Right kidney (tissue), 9 donors: ENCODE measurements at places on chromosomes 1 and 21.

DNA sequence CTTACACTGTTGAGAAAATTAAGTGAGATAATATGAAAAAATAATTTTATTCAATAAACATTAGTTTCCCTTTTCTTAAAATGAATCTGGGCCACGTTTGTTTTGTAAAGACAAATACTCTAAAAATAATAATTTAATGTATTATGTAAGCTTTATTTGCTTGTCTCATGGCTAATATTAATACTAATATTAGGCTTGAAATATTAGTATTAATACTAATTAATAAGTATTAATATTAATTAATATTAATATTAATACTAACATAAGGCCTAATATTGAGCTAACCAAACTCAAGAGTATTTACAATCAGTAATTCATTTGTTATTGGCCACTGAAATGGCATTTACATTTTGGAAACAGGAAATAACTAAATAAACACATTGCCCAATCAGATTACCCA is 280.1 kb upstream of the ESRRG start:
- DNase-seq: no peak

- no peak for DNase-seq
These were observed 6.4 kb upstream of the TSNAX start for GRCh38 chr1:231522038-231522437.

- peak; percentile 63 for DNase-seq
These were observed 9.7 kb upstream of the GPR61 start for GRCh38 chr1:109529881-109530456.

DNA sequence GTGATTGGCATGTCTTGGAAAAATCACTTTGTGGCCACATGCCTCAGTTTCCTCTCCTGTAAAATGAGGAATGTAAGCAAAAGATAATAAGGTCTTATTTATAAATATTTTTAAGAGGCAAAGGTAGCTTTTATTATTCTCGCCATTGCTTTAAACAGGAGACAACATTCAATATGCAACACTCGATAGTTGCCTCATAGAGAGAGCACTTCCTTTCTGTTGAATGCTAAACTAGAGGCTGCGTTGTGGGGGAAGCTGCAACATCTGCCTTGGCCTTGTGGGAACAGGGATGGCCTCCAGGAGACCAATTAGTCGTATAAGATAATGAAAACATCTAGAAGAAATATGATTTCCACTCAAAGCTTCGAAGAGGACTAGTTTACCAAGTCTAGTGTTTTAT is 3.5 kb downstream of the OSCP1 start:
- DNase-seq: no peak

- no peak for DNase-seq
These were observed 25.5 kb downstream of the TNFRSF8 start for GRCh38 chr1:12088607-12089006.

- no peak for DNase-seq
These were observed 45.2 kb downstream of the CHD5 start for GRCh38 chr1:6134741-6135510.

DNA sequence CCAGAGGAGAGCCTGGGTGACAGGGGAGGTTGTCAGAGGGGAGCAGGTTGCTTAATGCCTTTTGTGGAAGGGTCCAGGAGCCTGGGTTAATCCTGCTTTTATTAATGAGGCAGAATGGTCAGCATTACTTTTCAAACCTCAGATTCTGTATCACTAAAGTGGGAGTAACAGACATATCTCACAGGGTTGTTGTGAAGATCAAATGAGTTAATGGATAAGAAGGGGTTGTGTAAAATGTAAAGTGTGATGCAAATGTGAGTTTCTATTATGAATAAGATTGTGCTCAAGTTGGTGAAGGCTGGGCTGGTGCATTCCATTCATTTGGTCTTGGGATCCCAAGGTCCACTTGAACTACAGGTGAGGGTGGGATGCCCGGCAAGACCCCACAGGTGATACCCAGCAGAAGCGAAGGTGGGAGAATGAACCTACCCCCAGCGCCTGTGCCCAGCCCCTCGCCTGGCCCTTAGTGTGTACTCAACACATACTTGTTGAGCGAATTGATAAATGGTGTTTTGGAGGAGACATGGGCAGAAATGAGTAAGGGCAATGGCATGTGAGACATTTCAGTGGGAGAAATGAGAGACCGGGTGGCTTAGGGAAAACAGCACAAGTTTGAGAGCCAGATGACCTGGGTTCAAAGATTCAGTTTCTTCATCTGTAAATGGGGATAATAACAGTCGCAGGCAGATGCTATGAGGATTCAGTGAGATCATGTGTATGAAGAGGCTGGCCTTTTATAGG is 6.2 kb downstream of the SLC26A9 start:
- DNase-seq: no peak

DNA sequence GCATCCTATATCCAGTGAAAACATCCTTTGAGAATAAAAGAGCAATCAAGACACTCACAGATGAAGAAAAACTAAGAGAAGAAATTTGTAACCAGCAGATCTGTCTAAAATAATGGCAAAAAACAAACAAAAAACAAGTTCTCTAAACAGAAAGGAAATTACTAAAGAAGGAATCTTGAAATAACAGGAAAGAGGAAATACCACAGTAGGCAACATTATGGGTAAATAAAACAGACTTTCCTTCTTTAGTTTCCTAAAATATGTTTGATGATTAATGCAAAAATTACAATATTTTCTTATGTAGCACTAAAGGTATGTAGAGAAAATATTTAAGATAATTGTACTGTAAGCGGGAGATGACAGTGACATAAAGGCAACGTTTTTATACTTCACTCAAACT is 23.5 kb downstream of the SLC19A1 start:
- DNase-seq: no peak

- DNase-seq: no peak
These were observed 841.8 kb upstream of the ADGRL4 start for GRCh38 chr1:79848316-79848715.

- DNase-seq: no peak
These were observed 34.6 kb upstream of the DOCK7 start for GRCh38 chr1:62722796-62723195.

GRCh38 chr1:177964336-177964735 is 5.5 kb downstream of the SEC16B start:
- DNase-seq: no peak

DNA sequence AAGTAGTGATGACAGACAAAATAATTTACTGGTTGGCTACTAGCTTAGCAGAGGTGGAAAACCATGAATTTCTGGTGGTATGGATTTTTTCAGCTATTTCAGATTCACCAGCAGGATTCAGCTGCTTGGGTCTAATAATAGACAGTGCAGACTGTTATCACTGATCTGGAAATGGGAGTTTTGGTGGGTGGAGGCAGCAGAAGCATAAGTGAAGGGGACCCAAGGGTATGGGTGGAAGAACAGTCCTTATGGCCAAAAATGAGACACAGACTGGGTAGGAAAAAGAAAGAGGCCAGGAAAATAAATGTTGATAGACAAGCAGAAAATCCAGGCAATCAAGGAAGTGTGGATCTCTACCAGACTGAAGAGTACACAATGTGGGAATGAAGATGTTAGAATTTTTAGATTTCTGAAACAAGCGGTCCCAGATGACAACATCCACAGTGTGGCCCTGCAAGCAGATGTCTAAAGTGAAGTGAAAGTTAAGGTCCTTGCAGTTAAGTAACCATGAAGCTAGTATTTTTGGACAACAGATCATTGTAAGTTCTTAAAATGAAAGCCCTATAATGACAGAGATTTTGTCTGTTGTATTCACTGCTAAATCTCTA is 24.7 kb downstream of the LYST start:
- no peak for DNase-seq

DNA sequence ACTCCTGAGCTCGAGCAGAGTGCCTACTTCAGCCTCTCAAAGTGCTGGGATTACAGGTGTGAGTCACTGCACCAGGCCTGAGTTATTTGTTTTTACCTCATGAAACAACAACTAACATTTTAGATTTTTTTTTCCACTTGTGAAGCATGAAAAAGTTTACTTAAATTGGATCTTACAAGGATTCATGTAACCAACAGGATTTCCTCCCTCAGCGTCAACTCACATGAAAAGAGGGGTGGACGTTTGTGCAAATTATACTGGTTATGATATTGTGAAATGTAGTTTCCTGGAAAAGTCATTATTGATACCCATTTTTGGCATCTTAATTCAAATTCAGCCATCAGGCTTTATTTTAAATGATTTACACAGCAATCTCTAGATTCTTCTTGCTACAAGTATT is 6.5 kb downstream of the CNST start:
- DNase-seq: no peak

GRCh38 chr1:14522077-14522925 is 76.2 kb upstream of the KAZN start:
- DNase-seq: no peak

GRCh38 chr1:111735858-111736544 is 3.2 kb downstream of the INKA2 start:
- peak; percentile 37 for DNase-seq

- no peak for DNase-seq
These were observed 90.9 kb downstream of the SLC30A10 start for GRCh38 chr1:219837274-219837993.

DNA sequence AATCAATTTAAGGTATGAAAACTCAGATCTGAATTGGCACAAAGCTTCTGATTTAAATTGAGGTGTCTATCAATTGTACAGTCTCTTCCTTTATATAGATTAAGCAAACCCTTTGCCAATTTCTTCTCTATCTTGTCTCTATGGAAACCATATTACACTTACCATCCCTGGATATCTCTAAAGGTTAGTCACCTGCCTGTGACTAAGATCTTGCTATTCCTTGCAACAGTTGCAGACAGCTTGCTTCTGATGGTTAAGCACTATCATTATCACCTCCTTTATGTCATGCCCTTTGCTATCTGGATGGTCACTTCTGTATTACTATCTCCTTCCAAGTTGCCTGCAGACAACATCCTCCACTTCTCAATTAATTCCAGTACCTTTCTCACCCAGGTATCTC is 998.6 kb upstream of the B3GALT2 start:
- no peak for DNase-seq

DNA sequence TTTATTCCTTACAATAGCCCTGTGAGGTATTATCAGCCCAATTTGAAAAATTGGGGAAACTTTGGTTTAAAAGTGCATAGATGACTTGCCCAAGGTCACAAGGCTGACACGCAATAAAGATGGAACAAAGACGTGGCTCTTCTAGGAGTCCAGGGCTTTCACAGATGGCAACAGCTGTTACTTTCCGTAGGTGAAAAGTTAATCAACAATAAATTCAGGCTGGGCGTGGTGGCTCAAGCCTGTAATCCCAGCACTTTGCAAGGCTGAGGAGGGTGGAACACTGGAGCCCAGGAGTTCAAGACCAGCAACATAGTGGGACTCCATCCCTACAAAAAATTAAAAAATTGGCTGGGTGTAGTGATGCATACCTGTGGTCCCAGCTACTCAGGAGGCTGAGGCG is 87.8 kb upstream of the ATF3 start:
- no peak for DNase-seq

DNA sequence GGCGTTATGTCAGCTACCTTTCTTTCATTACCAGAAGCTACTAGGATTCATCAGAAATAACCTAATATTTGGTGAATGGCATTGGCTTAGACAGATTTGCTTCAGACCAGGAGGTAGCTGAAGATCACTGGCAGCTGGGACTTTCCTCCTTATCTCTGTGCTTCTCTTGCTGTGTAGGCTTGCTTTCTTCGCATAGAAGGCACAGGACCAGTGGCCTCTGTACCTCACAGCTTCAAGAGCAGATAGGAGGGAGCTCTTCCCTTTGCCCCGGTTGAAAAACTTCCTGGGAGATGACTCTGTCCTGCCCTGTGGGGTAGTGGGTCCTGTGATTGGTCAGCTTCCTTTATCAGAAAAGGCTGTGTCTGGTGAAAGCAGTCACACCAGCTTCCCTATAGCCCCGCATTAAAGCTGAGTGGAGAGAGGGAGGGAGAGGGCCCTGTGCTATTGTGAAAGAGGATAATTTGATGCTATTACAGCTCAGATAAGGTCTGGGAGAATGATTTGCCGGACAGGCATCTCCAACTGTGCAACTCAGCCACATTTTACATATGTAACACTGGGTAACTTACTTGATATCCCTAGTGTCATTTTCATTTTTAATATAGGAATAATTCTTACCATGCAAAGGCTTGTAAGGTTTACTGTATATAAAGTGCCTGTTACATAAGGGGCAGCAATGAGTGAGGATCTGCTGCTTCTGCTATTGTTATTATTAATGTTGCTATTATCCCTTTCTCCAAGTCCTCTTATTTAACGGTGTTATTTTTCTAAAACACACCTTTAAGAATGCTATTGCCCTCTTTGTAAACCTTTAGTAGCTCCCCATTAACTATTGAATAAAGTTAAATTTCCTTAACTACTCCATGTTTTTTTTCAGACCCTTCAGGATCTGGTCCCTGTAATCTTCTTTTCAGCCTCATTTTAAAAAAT is 31.6 kb downstream of the OSBPL9 start:
- no peak for DNase-seq

GRCh38 chr1:6745073-6745472 is 40.2 kb upstream of the CAMTA1 start:
- no peak for DNase-seq

DNA sequence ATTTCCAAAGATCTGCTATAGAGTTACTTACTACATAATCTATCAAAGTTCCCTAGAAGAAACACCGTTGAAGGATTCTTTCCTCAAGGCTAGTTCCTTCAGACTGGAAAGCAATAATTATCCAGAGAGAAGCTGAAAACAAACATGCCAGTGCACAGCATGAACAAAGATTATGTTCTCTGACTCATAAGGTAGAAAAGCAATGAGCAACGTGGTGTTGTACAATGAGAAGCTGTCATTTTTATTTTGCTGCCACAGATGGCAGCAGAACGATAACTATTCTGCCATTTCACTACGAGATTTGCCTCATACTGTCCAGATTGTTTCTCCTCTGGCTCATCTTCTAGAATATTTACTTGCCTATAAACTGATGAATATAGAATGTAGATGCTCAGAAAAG is 10.7 kb downstream of the EXTL2 start:
- DNase-seq: no peak

DNA sequence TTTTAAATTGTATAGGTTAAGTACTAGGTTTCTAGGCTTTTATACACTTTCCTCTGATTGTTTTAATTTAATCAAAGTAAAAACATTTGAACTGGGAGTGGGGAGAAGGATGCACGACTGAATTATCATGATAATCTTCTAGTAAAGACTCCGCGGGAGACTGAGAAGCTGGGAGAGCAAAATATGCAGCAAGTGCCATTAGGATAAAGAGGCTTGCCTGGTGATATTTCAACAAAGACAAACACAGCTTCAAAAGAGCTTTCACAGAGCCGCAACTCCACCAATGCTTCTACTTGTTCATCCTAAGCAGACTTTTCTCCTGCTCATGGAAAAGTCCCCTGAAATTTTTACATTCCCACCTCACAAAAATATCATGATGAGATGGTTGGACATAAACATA is 239.0 kb upstream of the PTBP2 start:
- no peak for DNase-seq

GRCh38 chr1:82330330-82330729 is 529.6 kb downstream of the ADGRL2 start:
- no peak for DNase-seq

- DNase-seq: no peak
These were observed 49.9 kb downstream of the ZMYM1 start for GRCh38 chr1:35129080-35129479.

- DNase-seq: no peak
These were observed 8.6 kb upstream of the EIF4G3 start for GRCh38 chr1:21185221-21185731.

GRCh38 chr1:157145076-157145475 is 6.9 kb upstream of the ETV3 start:
- DNase-seq: no peak

GRCh38 chr1:79554688-79555087 is 548.2 kb upstream of the ADGRL4 start:
- DNase-seq: no peak

- DNase-seq: no peak
These were observed 14.1 kb downstream of the DPYD start for GRCh38 chr1:97906567-97907241.

GRCh38 chr1:206685334-206685768 is 646 bp downstream of the MAPKAPK2 start:
- peak; percentile 71 for DNase-seq
